ENCODE measurements at places on chromosomes 3 and 15.

GRCh38 chr3:114213627-114214541 lies 23.5 kb downstream of the ZNF80 start:
- DNase-seq: peak; percentile 46

DNA sequence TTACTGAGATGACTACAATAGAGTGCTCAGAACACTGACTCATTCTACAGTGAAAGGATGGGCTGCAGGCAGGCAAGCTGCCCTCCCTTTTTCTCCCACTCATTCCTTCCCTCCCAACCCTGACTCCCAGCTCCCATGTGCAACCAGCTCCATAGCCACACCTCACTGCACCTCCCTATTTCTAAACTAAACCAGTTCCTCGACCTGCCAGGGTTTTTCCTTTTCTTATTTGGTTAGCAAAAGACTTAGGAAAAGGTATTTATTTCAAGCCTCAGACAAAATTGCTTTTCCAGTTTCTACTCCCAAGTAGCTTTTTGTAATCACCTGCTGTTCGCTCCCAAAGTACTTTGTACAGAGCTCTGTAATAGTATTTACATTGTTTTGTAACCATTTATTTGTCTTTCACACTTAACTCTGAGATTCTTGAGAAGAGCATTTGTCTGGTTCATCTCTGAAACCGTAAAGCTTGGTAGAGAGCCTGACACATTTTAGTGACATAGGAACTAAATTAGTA lies 2.2 kb downstream of the AADAC start:
- DNase-seq: no peak

GRCh38 chr15:36961956-36962355 lies 138.4 kb downstream of the MEIS2 start:
- DNase-seq: no peak

DNA sequence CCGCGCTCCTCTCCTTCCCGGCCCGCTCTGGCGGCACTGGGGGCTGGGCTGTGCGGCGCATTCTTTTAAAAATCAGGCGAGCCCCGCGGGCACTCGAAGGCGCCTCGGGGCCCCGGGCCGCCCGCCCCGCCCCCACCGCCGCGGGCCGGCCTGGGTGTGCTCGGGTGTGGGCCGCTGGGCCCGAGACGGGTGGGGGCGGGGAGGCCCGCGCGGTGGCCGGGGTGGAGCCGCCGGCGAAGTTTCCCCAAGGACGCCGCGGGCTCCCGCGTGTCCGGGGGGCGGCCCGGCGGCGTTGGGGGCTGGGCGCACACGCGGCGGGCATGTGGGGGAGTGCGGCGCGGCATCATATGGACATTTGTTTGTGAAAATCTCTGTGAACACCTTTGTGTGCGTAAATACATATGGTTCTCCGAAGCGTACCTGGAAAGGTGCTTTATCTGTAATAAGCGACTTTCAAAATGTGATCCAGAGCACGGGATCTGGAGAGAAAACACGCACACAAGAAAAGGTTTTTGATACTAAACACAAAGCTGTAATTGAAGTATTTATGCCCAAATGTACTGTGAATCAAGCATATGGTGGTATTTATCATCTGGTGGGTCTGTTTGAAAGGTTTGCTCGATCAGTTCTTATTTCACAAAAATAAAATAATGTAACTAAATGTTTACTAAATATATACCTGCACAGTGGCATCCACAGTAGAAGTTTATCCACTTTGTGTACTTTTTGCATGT lies 612 bp upstream of the TBL1XR1 start:
- no peak for DNase-seq

GRCh38 chr15:48644827-48645557 lies 517 bp downstream of the FBN1 start:
- DNase-seq: no peak

DNA sequence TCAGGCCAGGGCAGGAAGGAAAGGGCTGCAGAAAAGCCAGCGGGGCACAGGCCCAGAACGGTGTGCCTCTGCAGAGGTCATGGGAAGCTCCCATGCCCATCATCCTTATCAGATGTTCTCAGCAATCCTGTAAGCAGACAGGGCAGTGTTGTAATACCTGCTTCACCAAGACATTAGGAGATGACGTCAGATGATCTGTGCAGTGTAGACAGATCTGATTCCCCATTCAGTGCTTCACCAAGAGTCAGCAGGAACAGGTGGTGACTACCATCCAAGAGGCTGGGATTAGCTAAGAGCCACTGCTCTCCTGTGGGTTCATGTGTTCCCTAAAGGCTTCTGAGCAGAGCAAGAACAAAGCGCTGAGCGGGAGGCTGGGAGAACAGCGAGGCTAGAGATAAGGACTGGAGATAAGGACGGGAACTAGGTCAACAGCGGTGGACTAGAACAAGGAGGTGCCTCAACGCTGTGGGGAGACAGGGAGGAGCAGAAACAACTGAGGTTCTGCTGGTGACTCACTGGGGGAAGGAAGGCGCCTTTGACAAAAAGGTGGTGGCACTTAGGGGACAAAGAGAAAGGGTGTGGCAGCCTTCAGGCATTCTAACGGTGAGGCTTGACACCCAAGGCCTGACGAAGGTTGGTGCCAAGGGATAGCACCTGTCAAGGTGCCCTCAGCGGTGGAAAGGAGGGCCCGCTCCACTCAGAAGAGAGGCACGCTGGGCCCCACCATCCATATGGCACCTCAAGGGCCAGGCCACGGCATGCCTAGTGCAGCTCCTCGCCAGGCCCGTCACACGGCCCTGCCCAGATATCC lies 28.4 kb downstream of the CCDC12 start:
- peak; percentile 43 for DNase-seq

DNA sequence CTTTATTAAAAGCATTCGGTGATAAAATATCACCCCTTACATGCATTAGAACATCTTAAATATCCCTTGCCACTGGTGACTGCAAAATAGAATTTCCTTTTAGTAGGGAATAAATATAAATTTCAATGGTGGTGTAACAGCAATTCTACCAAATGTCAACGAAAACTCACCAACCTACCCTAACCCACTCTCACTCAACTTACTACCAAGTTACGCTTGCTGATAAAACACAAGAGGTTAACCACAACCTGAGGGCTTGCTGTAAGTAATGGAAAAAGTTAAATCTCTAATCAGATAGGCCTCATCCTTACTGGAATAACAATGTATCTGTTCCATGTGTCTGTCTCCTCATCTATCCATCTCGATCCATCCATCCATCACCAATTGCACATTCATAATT lies 274.7 kb downstream of the FOXP1 start:
- no peak for DNase-seq

DNA sequence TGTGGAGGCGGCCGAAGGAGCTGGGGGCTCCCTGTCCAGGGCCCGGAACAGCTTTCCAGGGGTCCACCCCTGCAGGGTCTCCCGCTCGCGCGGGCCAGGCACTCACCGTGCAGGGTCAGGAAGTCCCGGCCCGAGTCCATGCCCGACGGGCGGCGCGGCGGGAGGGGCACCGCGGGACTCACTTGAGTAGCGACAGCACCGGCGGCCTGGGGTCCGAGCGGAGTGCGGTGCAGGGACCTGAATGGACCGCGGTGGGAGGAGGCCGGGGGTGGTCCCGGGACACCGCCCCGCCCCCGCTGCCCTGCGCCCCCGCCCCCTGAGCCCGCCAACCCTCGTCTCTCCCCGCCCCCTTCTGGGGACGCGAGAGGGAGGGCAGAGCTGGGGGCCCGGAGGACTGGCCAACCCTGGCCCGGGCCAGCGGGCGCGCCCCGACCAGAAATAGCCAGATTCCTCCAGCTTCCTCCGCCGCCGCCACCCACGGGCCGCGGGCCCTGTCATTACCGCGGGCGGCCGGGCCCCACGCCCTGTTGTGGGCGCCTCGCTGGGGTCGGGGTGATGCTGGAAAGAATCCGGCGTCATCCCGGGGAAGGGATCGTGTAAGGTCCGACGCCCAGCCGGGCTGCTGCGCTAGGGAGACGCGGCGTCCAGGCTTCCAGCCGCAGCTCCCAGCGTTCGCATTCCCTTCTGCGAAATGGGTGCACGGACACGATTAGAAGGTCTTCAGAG lies at the start of gene PLCD1:
PLCD1 (minus strand) TSS at position 243 of the 726 bp plus-strand sequence; CDS start at position 140, 103 bp downstream.
- DNase-seq: no peak

DNA sequence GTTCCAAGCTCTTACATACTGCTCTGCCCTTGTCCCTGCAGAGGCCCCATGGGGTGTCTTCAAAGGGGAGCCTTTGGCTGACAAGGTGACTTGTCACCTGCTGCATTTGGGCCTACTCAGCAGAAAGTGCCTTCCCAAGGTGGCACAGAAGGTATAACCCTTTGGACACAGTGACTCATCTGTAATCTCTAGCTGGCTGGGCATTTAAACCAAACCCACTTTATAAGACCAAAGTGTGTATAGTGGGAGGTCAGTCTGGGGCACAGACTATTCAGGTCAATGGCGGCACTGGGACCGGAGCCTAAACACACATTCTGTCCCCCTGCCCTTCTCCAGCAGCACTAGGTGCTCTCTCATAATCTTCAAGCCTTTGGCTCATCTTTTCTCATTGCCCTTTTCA lies 35.1 kb downstream of the GJD2 start:
- DNase-seq: no peak

- peak; percentile 72 for DNase-seq
These were observed 35.6 kb downstream of the DAPK2 start for GRCh38 chr15:64010719-64011118.

- no peak for DNase-seq
These were observed 88.8 kb downstream of the MEGF11 start for GRCh38 chr15:66164788-66165187.

DNA sequence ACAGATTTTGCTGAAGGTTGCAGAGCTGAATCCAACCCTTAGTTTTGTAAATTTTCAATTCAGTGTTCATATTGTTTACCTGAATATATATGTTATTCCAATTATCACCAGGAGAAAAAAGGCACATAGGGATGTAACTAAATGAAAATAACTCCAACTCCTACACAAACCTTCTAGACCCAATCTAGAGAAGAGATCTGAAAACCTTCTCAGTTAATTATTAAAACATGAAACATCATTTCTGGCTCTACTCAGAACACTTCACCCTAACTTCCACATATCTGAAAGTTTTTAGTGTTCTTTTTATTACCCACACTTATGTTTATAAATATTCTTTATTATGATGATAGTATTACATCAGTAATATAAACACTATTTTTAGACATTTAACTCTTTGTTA lies 76.6 kb downstream of the LRRFIP2 start:
- no peak for DNase-seq

DNA sequence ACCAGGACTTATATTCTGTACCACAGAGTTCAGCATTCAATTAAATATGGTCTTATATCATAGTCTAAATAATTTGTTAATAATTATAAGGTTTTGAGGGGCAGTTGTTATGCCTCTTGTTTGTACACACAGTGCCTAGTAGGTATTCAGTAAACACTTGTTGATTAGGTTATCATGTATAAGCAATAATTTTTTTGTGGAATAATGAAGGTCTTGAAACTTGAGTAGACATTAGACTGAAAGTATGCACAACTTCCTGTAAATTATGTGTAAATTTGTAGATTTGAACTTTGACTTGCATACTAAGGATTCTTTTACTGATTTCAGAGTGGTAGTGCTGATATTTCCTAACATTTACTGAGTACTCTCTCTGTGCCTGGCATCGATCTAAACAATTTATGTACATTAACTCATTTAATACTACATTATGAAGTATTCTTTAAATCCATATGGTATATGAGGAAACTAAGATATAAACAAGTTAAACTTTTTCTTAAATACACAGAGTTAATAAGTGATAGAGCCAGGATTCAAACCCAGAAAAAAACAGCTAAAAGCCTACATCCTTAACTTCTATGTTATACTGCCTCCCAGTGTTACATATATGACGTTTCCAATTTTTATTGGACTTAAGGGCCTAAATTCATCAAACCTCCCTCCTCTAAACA lies 65.1 kb downstream of the GLCE start:
- DNase-seq: no peak

DNA sequence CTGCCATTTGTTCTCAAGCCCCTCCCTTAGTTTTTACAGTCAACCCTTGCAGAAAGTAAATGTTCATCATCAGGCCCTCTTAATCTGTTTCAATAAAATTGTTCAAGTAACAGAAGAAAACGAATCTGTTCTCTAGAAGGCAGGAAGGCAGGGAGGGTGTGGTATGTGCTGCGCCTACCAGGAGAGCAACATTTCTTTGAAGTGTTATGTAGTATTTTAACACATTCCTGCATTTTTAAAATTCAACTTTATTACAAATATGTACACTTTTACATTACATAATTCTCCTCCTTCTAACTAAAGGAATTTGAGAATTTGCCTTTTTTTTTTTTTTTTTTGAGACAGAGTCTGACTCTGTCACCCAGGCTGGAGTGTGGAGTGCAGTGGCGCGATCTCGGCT lies 657.8 kb downstream of the MCTP2 start:
- DNase-seq: no peak

- DNase-seq: no peak
These were observed 18.9 kb downstream of the CX3CR1 start for GRCh38 chr3:39260957-39261356.

- DNase-seq: no peak
These were observed 23.1 kb downstream of the PLXNA1 start for GRCh38 chr3:127005864-127006500.

- DNase-seq: no peak
These were observed 121.4 kb downstream of the VGLL3 start for GRCh38 chr3:86869566-86869965.

- DNase-seq: no peak
These were observed 30.8 kb downstream of the RAD18 start for GRCh38 chr3:8932507-8932906.

GRCh38 chr15:35327789-35328188 lies 218.2 kb downstream of the DPH6 start:
- no peak for DNase-seq

GRCh38 chr3:177523872-177524438 lies 326.7 kb upstream of the TBL1XR1 start:
- DNase-seq: no peak

DNA sequence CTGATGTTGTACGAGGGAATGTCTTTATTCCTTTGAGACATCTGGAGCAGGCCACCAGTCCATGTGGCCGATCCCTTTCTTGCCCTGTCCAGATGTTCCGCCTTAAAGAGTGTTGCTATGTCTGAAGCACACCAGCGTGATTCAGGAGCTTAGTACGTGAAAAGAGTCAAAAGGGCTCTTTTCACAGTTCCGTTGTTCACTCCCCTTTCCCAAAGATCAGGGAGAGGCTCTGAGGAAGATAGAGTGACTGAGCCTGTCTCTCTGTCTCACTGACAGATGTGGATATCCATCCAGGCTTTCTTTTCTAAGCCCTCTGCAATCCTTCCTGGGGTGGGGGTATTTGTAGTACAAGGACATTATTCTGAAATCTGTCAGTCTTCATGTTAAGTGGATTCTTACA lies 262.5 kb upstream of the LRTM1 start:
- no peak for DNase-seq
